ENCODE measurements at places on chromosomes 1 and 21. TPM values are rescaled to one million over a fixed set of nuclear protein-coding genes. Genes with fewer than 3 reads are reported as not detected.

The EPHB2 gene
- 60.3 TPM for total RNA-seq

The IGSF21 gene
- 0.35 TPM for total RNA-seq

The IFFO2 gene
- total RNA-seq: 9.8 TPM

The ZNF593OS gene
- total RNA-seq: not detected

The MRPL55 gene
- total RNA-seq: 61.9 TPM

The CLDN8 gene
- not detected for total RNA-seq

The RGS5 gene
- total RNA-seq: 2.8 TPM

The SESN2 gene
- 20.6 TPM for total RNA-seq

The GPR89A gene
- 29.0 TPM for total RNA-seq

The ADGRB2 gene
- total RNA-seq: 18.8 TPM

The SLC2A5 gene
- not detected for total RNA-seq

The FCRLA gene
- total RNA-seq: not detected

The NTPCR gene
- total RNA-seq: 55.5 TPM

The NPR1 gene
- total RNA-seq: 0.93 TPM

The DNAJC28 gene
- 2.4 TPM for total RNA-seq

The GJA8 gene
- total RNA-seq: not detected

The SMAP2 gene
- 26.3 TPM for total RNA-seq

The RASSF5 gene
- 1.4 TPM for total RNA-seq

The NRAS gene
- total RNA-seq: 64.8 TPM

The NHLH1 gene
- total RNA-seq: 10.6 TPM

The TIPRL gene
- 33.5 TPM for total RNA-seq

The F3 gene
- 4.6 TPM for total RNA-seq

The RABGGTB gene
- total RNA-seq: 111 TPM

The EIF4G3 gene
- total RNA-seq: 97.5 TPM

The TRNP1 gene
- 18.7 TPM for total RNA-seq

The LY9 gene
- total RNA-seq: not detected

The TAS1R1 gene
- not detected for total RNA-seq

The PLA2G4A gene
- total RNA-seq: 5.1 TPM

The STUM gene
- total RNA-seq: 1.1 TPM

The ETV3L gene
- 0.23 TPM for total RNA-seq

The EPS8L3 gene
- not detected for total RNA-seq

The KLF17 gene
- total RNA-seq: 0.34 TPM

The PTGER3 gene
- not detected for total RNA-seq

The PTPN22 gene
- total RNA-seq: not detected

The HCRTR1 gene
- total RNA-seq: 0.23 TPM

The AJAP1 gene
- total RNA-seq: 1.4 TPM

The PAX7 gene
- 10.9 TPM for total RNA-seq

The C1orf226 gene
- total RNA-seq: 9.8 TPM

The KCNH1 gene
- 0.21 TPM for total RNA-seq

The FCMR gene
- not detected for total RNA-seq

The DYNLT5 gene
- total RNA-seq: 1.6 TPM

The TAL1 gene
- 0.11 TPM for total RNA-seq

The UBXN10 gene
- 1.4 TPM for total RNA-seq

The GIPC2 gene
- not detected for total RNA-seq

The QSOX1 gene
- 34.7 TPM for total RNA-seq

Measured in neural crest cell (in vitro differentiated cells).